NCI-H510A treated with DMSO at 0.1 percent for 48 hours (cell line): ENCODE measurements at places on chromosomes 3 and 15.

- DNase-seq, result no peak
These were observed 56.1 kb upstream of the GK5 start for GRCh38 chr3:142281474-142281873.

DNA sequence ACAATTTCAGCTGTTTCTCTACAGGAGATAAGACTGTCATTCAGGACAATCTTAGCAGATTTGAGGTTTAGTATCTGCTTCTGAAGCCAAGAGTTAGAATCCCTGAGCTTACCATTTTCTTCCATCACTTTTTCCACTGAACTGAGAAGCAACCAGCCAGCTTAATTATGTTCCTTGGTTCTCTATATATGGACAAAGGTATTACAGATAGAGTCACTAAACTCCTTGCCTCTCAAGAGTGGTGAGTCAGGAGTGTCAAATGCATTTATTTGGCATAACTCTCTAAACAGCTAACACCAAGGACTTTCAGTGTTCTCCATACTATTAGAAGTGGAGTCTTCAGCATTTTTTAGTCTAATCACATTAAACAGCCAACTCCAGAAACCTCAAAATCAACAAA, 239.3 kb downstream of the ALCAM start:
- no peak for DNase-seq

GRCh38 chr3:178385280-178385952, 150.8 kb upstream of the KCNMB2 start:
- peak; percentile 80 for DNase-seq

- no peak for DNase-seq
These were observed 27.8 kb downstream of the PDCD6IP start for GRCh38 chr3:33826206-33826605.

DNA sequence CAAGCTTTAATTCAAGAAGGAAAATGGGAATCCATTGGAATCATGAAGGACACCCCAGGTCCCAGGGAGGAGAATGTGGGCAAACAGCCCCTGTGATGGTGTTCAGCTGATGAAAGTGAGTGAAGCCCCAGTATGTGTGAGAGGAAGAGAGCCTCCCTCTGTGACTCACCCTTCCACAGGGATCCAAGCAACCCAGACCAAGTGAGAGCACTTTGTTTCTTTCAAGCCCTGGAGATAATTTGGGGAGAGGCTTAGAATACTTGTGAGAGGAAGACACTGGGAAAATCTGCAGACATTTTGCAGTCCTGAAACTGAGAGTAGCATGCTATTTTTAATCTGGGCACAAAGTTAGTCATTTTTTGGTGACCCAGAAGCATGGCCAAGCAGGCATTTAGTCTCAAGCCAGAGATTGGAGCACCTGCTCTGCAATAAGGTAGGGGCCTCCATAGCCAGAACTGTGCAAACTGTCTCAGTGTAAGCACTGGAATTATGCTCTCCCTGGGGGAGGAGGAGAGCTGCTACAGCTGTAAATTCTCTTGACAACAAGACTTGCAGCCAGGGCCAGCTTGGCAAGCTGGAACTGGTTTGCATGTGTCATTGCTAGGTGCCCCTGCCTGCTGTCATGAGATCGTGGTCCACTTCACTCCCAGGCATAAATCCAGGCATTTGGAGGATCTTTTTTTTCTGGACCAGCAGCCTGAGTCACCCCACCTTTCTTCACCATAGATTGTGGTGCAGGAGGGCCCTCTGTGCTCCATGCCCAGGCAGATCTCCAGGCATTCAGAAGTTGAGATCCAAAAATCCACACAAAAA, 537.8 kb upstream of the DPPA4 start:
- no peak for DNase-seq

GRCh38 chr3:112751564-112752512, 94.8 kb downstream of the CD200R1L start:
- no peak for DNase-seq

GRCh38 chr15:91609231-91609630, 244.3 kb upstream of the SLCO3A1 start:
- no peak for DNase-seq

- no peak for DNase-seq
These were observed 9.5 kb downstream of the PRKCD start for GRCh38 chr3:53170325-53171063.

- peak; percentile 23 for DNase-seq
These were observed at the start of gene SLC9C1 for GRCh38 chr3:112293368-112294321. Gene SLC9C1 (minus strand): TSS chr3:112294216. CDS start chr3:112286791, 7,425 bp downstream.

- no peak for DNase-seq
These were observed 10.5 kb upstream of the RPL29 start for GRCh38 chr3:52006017-52006819.

DNA sequence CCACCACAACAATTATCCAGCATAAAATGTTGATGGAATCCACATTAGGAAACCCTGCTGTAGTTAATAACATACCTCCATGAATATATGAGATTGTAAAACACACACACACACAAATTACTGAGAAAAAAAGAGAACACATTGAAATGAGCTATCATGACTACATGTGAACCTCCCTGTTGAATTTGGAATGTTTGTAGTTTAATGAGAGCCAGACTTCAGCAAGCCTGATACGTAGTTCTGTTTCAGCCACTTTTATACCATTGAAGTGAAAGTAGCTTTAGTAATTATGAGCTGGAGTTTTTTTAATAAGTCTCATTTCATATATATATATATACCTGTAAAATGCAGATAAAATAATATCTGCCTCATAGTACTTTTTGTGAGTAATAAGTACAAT, 1146.4 kb downstream of the NAALADL2 start:
- no peak for DNase-seq

DNA sequence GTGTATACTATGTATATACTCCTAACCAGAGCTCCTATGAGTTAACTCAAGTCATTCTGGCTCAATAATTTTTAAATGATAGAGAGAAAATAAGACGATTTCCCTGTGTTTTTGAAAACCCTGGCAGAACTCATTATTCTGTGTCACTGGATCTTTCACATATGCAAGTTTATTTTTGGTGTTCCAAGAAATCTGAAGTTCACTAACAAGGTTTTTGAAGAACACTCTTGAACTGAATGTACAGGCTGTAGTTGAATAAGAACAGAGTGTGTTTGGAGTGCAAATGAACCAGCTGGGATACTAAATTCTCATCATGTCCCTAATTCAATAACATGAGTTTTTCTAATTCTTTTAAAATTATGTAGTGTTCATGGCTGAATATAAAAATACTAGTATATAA, 466.9 kb upstream of the SUCLG2 start:
- DNase-seq, result no peak

GRCh38 chr15:29570121-29570947, 251.9 kb downstream of the TJP1 start:
- DNase-seq, result no peak

DNA sequence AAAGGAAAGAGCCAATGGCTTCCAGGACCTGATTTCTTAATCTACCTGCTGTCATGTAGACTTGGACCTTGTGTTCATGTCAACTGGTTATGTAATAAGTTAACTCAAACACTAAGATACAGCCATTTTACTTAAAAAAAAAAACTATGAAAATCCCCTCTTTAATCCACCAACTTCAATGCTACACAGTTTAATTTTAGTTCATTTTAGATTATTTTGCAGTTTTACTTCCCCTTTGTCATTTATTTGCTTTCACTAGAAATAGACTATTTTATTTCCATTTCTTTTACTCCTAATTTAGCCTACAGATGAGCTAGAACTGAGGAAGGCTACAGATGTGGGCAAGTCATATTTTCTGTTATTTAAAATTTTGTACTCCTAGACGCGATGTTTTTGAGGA, 10.7 kb upstream of the DNAJC13 start:
- no peak for DNase-seq

GRCh38 chr3:100329800-100330489, 4.6 kb upstream of the NIT2 start:
- DNase-seq, result peak; percentile 32

GRCh38 chr3:72123908-72124441, 339.0 kb upstream of the PROK2 start:
- DNase-seq, result no peak

- no peak for DNase-seq
These were observed 304.6 kb downstream of the RPLP1 start for GRCh38 chr15:69757186-69757585.

GRCh38 chr15:59321000-59321689, 51.5 kb downstream of the MYO1E start:
- no peak for DNase-seq

DNA sequence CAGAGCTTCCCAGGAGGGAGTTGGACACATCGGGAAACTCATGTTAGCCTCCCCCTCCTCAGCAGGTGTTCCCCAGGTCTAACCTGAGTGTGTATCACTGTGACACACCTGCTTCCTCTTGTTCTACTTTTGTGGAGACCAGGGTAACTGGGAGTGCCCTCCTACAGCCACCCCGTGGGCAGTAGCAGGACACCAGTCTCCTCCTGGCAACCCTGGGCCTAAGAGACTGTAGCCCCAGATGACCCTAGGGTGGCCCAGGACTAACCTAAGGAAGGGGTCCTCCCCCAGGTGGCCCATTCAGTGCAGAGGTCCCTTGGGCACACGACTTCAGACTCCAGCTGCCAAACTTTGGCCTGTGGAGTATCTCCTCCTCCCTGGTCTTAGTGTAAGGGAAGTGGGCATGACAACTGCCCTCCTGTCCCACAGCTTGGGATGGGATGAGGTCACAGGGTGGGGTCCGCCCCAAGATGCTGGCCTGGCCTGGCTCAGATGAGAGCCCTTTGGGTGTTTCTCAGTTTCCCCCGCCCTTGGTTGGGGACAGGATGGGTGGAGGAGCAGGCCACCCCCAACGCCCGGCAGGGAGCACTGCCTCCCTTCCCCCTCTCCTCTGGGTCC, 4.8 kb downstream of the CSK start:
- DNase-seq, result no peak

DNA sequence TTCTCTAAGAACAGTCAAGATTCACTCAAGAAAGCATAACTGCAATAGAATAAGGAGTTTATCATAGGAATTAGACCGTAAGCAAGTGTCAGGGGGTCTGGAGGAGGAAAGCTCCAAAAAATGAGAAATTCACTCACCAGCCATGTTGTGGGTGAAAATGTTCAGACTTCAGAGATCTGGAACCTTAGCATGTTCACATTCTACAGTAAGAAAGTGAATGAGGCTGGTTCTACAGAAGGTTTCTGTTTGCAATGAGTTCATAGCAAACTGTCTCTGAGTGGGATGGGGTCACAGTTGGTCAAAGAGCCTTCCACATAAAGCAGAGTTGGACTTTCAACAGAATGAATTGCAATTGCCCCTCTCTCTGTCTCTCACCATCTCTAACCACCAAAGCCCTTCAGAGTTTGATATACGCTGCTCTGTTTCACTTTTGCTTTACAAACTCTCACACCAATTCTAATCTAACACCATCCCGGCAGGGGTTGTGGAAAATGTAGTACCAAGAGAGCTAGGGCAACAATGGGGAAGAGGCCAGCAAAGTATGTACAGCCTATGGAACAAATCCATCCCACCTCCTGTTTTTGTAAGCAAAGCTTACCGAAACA, 581.8 kb upstream of the UBE2E2 start:
- no peak for DNase-seq

DNA sequence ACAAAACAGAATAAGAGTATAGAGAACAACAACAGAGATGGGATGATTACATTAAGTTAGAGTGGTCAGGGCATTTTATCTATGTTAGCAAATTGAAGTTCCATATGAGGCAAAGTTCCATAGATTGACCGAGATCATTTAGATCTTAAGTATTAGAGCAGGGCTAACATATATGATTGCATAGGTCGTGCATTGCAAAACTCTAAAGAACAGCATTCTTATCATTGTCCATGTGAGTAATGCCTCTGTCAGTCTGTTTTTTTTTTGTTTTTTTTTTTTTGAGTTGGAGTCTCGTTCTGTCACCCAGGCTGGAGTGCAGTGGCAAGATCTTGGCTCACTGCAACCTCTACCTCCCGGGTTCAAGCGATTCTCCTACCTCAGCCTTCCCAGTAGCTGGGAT, 341.7 kb upstream of the KCNH8 start:
- no peak for DNase-seq

- DNase-seq, result no peak
These were observed 6.0 kb upstream of the ACAD9 start for GRCh38 chr3:128873244-128874022.

DNA sequence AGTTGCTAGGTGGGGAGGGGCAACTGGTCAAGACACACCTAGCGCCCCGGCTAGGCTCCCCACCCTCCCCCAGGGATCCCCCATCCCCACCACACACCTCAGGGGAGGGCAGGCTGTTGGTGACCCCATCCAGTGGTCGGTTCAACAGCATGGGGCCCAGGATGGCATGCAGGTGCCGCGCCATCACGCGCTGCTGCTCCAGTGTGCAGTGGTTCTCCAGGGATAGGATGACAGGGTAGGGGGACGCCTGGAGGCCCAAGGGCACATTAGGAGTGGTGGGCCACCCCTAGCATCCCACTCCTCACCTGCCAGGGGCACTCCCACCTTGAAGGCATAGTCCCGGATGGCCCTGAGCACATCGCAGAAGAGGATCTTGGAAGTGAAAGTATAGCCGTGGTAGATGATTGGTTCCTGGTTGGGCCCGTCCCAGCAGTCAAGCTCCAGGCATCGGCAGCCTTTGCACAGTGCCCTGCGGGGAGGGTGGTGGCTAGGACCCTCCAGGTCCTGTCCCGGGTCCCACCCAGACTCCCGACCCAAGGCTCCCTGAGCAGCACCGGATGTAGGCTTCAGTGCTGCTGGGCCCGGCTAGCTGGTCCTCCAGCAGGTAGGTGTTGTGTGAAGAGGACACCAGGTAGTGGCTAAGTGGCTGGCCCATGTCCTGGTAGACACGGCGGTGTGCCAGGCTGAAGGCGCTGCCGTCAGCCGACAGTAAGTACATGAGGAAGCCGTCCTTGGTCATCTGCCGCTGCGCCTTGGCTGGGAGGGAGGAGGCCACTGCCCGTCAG, 19.4 kb downstream of the VILL start:
- no peak for DNase-seq

DNA sequence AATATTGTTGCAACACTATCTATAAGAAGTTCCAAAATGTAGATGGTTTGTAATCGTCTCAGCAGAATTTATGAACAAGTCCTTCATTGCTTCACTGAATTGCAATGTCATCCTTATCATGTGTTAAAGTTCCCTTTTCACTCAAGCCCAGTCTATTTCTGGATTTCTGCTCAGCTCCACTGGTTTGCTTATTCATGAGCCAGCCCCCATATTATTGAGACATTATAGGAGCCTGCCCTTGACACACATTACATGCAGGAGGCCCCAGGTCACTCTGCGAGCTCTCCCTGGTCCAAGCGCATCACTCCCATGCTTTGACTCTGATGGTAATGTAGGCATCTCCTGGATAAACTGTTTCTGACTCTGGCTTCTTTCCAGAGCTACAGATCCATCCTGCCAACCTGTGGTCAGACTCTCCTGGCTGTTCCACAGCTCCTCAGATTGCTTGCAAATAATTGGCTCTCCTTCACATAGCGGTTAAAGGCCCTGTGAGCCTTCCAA, 56.9 kb downstream of the ABTB1 start:
- no peak for DNase-seq
